Smooth muscle cell of bladder (primary cell): ENCODE measurements at places on chromosomes 13 and 19. TPM values are rescaled to one million over a fixed set of nuclear protein-coding genes. Genes with fewer than 3 reads are reported as not detected.

TTC9B gene
- total RNA-seq = not detected in 2 replicates

PCSK4 gene
- 1.3 and 1.6 TPM in 2 replicates for total RNA-seq

MBD3L3 gene
- total RNA-seq = not detected in 2 replicates

YIF1B gene
- total RNA-seq = 83.2 and 95.1 TPM in 2 replicates

TMC4 gene
- total RNA-seq = 0.09 and 0.28 TPM in 2 replicates

ATP4A gene
- not detected in 2 replicates for total RNA-seq

ETHE1 gene
- total RNA-seq = 92.9 and 117 TPM in 2 replicates

PCDH20 gene
- total RNA-seq = 0.18 TPM in 1 of 2 replicates, not detected in the other

LILRB4 gene
- not detected in 2 replicates for total RNA-seq

ZNF541 gene
- 0.28 TPM in 2 replicates for total RNA-seq

TPTE2 gene
- total RNA-seq = 0.09 TPM in 1 of 2 replicates, not detected in the other

SYDE1 gene
- total RNA-seq = 12.2 and 19.0 TPM in 2 replicates

ITPKC gene
- 10.5 and 12.6 TPM in 2 replicates for total RNA-seq

JOSD2 gene
- total RNA-seq = 36.1 and 38.2 TPM in 2 replicates

CALR3 gene
- total RNA-seq = 0.14 TPM in 1 of 2 replicates, not detected in the other

MYO1F gene
- 0.14 and 0.37 TPM in 2 replicates for total RNA-seq

SHISA2 gene
- under 0.01 TPM in 2 replicates for total RNA-seq

PGLYRP2 gene
- total RNA-seq = not detected in 2 replicates

KIR3DL1 gene
- total RNA-seq = not detected in 2 replicates

CYP4F8 gene
- total RNA-seq = 0.14 TPM in 1 of 2 replicates, not detected in the other

NOVA2 gene
- under 0.01 TPM in 2 replicates for total RNA-seq

SLC7A9 gene
- total RNA-seq = 0.28 TPM in 1 of 2 replicates, not detected in the other

MEF2B gene
- 0.09 and 0.14 TPM in 2 replicates for total RNA-seq

SELENOV gene
- total RNA-seq = not detected in 2 replicates

SIAH3 gene
- not detected in 2 replicates for total RNA-seq

SHD gene
- total RNA-seq = not detected in 2 replicates

TJP3 gene
- total RNA-seq = not detected in 2 replicates

POU2F2 gene
- total RNA-seq = under 0.01 TPM in 2 replicates

MBD3 gene
- total RNA-seq = 63.1 and 83.3 TPM in 2 replicates

SHISA7 gene
- not detected in 2 replicates for total RNA-seq

KLF5 gene
- total RNA-seq = 0.28 and 0.37 TPM in 2 replicates

OVOL3 gene
- not detected in 2 replicates for total RNA-seq

USHBP1 gene
- not detected in 2 replicates for total RNA-seq

LILRA6 gene
- not detected in 2 replicates for total RNA-seq

CCDC8 gene
- total RNA-seq = 22.0 and 34.7 TPM in 2 replicates

GSX1 gene
- total RNA-seq = not detected in 2 replicates

CKM gene
- total RNA-seq = under 0.01 TPM in 1 of 2 replicates, not detected in the other

SMAD9 gene
- 7.4 and 10.3 TPM in 2 replicates for total RNA-seq

ZNF350 gene
- total RNA-seq = 10.2 and 11.8 TPM in 2 replicates

ZNF227 gene
- total RNA-seq = 18.6 and 18.9 TPM in 2 replicates

DNAJC15 gene
- total RNA-seq = 16.1 and 17.1 TPM in 2 replicates

LYPD3 gene
- total RNA-seq = 0.09 and 0.14 TPM in 2 replicates

FBXO27 gene
- total RNA-seq = 2.0 and 5.5 TPM in 2 replicates

ZNF844 gene
- total RNA-seq = 7.3 and 9.2 TPM in 2 replicates

RFPL4A gene
- total RNA-seq = not detected in 2 replicates

CSNK1A1L gene
- not detected in 2 replicates for total RNA-seq

ZNF611 gene
- 8.8 and 9.1 TPM in 2 replicates for total RNA-seq

FBN3 gene
- not detected in 2 replicates for total RNA-seq

S1PR5 gene
- total RNA-seq = 0.14 and 0.74 TPM in 2 replicates

ETV2 gene
- total RNA-seq = 0.18 and 0.28 TPM in 2 replicates

RGCC gene
- 3.1 and 6.3 TPM in 2 replicates for total RNA-seq

KLK4 gene
- not detected in 2 replicates for total RNA-seq

ZNF581 gene
- total RNA-seq = 23.9 and 25.7 TPM in 2 replicates

IGFL4 gene
- total RNA-seq = not detected in 2 replicates

FOSB gene
- total RNA-seq = 0.57 and 2.7 TPM in 2 replicates

PSG6 gene
- total RNA-seq = not detected in 2 replicates

GPX4 gene
- 344 and 573 TPM in 2 replicates for total RNA-seq

CLPTM1 gene
- total RNA-seq = 29.7 and 36.5 TPM in 2 replicates

ATP4B gene
- not detected in 2 replicates for total RNA-seq

KIR3DL2 gene
- not detected in 2 replicates for total RNA-seq
